A673 (cell line): ENCODE measurements at places on chromosomes 6 and 20. TPM values are rescaled to one million over a fixed set of nuclear protein-coding genes. Genes with fewer than 3 reads are reported as not detected.

GRCh38 chr6:71706523-71706922 is 179.8 kb upstream of the RIMS1 start:
- DNase-seq: no peak

- DNase-seq: no peak
Measured at GRCh38 chr6:37451441-37452193, 18.6 kb downstream of the CMTR1 start.

The LCA5 gene
- total RNA-seq: 3.5 and 4.0 TPM in 2 replicates

- no peak for DNase-seq
Measured at GRCh38 chr20:22408521-22409402, 175.6 kb downstream of the FOXA2 start.

The TREM1 gene
- total RNA-seq: not detected in 2 replicates

GRCh38 chr6:133165235-133165634 is 75.9 kb upstream of the EYA4 start:
- no peak for DNase-seq

The ID4 gene
- 29.3 and 30.5 TPM in 2 replicates for total RNA-seq

DNA sequence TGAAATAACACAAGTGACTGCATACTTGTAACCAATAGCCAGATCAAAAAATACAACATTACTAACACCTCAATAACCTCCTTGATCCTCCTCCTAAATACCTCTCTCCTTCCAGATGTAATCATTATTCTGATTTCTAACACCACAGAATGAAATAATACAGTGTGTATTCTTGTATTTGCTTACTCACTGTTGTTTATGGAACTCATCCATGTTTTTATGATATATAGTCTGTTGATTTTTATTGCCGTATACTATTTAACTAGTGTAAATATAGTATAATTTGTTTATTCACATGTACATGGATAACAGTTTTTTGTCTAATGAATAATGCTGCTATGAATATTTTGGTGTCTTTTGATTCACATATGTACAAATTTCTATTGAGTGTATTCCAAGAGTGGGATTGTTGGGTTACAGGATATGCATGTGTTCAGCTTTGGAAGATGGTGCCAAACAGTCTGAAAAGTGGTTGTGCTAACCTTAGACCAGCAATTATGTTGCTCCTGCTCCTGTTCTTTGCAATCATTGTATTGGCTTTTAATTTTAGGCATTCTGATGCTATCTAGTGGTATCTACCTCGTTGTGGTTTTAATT is 11.5 kb downstream of the TTK start:
- no peak for DNase-seq

DNA sequence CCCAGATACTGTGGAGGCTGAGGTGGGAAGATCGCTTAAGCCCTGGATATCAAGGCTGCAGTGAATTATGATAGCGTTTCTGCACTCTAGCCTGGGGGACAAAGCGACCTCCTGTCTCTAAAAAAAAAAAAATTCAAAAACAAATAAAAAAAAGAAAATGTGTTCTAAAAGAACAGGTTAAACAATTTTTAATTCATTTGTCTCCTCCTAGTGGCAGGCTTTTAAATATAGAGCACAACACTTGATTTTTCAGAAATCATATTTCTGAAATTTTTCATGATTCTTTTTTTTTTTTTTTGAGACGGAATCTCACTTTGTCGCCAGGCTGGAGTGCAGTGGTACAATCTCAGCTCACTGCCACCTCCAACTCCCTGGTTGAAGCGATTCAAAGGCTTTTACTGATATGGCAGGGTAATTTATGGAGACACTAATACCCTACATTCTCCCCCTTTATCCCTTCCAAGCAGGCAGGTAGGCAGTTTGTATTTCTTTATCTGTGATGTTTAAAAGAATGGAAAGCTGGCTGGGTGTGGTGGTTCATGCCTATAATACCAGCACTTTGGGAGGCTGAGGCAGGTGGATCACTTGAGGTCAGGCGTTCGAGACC is 8.7 kb upstream of the GTF3C6 start:
- DNase-seq: peak; percentile 43

The GRIK2 gene
- total RNA-seq: 62.1 and 65.6 TPM in 2 replicates

DNA sequence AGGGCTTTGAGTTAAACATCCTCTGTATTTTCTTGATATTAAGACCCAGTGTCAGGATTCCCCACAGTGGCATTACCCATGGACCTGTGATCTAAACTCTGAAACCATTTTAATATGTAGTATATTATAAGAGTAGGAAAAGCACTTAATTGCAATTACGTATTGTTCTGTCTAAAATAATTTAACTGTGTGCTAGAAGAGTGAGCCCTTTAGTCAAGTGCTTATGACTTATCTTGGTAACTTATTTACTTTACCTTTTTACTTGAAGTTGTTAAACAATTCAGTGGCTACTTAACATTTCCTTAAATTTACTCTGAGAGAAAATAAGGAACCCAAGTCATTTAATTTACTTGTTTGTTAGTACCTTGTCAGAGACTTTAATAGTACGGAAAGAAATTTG is 173.6 kb downstream of the CDKAL1 start:
- DNase-seq: no peak

The BTNL2 gene
- not detected in 2 replicates for total RNA-seq

GRCh38 chr20:49157146-49157545 is 31.0 kb downstream of the STAU1 start:
- DNase-seq: no peak

GRCh38 chr20:62887152-62887859 is 25.7 kb upstream of the TCFL5 start:
- peak; percentile 91 for DNase-seq

- no peak for DNase-seq
Measured at GRCh38 chr6:46024124-46024769, 8.6 kb upstream of the CLIC5 start.

GRCh38 chr6:91166271-91167046 is 579.6 kb upstream of the MAP3K7 start:
- DNase-seq: peak; percentile 45

DNA sequence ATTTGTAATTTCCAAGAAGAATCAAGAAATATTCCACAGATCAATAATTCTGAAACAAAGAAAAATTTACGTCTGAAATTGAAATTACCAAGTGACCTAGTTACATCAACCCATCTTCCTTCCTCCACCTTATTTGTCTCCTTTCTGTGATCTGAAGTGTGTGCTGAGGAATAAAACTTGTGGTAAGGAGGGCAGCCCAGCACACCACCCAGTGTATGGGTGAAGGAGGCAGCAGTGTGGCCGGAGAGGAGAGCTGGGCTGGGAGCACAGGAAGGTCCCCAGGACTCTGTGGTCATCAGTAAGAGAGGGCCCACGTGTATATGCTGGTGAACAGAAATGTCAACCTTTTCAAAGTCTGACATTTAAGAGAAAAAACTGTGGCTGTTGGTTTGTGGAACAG is 11.3 kb upstream of the CCR6 start:
- no peak for DNase-seq

GRCh38 chr6:5058254-5058653 is 26.9 kb upstream of the PPP1R3G start:
- no peak for DNase-seq
